HuH-7 (cell line): ENCODE measurements at places on chromosomes 5 and 9.

DNA sequence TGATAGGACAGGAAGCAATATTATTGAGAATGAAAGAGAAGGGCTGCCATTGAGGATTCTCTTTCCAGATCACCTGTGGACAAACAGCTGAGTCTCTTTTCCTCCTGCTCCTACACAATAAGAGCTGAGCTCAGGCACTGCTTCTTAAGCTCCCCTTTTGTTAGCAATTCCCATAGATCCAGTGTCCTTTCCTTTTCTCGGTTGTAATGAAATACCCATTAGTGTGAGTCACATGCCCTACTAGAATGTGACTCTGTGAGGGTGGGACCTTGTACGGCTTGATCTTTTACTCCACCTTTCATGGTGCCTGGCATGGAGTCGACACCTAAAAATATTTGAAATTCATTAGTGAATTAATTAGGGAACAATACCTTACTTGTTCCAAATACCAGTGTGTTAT, 269.2 kb downstream of the NR3C1 start:
- DNase-seq, result no peak

- no peak for DNase-seq
Observed at GRCh38 chr9:137299938-137300337, 2.1 kb downstream of the NRARP start.

GRCh38 chr5:2750758-2751464, 566 bp downstream of the IRX2 start:
- no peak for DNase-seq

- no peak for DNase-seq
Observed at GRCh38 chr5:56375011-56375410, 141.9 kb upstream of the ANKRD55 start.

DNA sequence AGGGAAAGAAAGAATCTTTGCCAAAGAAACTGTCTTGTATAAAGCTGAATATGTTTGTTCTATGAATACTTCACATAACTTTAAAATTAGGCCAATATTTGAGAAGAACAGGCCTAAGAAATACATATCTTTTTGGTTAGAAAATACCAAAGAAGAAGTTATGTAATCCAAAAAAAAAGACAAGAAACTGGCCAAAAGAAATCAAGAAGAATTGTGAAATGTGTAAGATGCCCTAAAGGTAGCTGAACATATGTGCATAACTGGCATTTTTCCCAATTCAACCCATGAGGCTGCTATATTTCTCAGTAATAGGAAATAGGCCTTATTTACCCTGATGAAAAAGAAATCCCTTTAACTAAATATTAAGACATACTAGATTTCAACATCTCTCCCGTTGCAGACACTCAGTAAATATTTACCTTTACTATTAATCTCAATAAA, 290.0 kb downstream of the CETN3 start:
- no peak for DNase-seq

DNA sequence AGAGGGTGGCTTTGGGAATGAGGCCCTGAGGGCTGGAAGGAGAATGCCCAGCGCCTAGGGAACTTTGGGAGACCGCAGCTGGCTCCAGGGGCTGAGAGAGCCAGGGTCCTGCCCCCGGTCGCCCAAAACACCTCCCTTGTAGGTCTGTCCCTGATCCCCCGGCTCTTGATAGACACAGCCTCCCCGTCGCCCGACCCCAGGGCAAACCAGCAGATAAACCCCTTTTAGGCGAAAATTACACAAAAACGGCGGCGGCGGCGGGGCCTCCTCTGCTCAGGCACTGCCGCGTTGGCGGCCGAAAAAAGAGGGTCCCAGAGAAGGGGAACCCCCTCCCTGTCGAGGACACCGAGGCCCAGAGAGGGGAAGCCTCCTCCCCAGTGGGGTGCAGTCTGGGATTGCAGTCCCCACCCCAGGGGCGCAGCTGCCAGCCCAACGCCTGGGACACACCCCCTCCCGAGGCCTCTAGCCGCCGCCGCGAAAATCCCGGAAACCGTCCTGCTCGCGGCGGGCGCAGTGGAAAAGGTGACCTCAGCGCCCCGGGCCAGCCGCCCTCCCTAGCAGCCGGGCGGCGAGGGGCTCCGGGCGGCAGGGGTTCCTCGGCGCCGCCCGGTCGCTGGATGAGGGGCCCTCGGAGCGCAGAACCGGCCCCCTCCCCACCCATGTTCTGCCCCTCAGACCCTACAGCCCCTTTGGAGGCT, 3.1 kb upstream of the BARX1 start:
- DNase-seq, result no peak

- DNase-seq, result no peak
Observed at GRCh38 chr9:111922324-111923013, 25.9 kb downstream of the UGCG start.

GRCh38 chr5:77231471-77232138, 21.1 kb downstream of the PDE8B start:
- no peak for DNase-seq

DNA sequence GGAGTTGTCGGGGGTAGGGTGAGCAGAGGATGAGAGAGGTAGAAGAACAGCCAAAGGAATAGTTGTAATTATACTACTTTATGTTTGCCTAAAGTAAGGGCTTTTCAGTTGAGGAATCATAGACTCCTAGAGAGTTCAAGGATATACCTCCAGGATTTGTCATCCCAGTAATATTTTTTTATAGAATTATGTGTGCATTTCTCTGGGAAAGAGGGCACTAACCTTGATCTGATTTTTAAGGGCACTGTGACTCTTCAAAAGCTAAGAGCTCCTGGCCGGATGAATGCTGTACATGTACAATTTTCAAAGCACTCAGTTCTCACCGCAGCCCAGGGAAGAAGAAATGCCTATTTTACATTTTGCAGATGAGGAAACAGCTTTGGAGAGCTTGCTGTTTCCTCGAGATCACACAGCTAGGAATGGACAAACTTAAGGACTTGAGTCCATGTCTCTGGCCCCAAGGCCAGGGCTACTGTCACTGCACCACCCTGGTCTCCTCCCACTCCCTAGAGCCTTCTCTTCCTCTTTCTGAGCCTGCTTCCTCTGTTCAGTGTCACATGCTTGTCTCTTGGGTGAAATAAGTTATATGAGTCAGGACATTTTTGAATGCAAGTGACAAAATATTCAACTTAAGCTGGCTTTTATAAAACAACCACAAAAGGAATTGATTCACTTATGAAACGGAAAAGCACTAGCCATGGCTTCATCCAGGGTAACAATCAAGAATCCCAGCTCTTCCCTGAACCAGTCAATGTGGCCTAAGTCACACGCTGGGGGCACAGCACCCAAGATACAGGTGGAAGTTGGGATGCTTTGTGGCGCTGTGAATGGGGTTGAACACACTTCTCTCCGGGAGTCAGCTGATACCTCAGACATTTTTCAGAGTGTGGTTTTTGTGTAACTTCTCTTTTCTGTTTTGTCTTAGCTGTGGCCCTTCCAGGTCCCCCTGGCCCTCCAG, 45.7 kb upstream of the TGFBR1 start:
- DNase-seq, result no peak

DNA sequence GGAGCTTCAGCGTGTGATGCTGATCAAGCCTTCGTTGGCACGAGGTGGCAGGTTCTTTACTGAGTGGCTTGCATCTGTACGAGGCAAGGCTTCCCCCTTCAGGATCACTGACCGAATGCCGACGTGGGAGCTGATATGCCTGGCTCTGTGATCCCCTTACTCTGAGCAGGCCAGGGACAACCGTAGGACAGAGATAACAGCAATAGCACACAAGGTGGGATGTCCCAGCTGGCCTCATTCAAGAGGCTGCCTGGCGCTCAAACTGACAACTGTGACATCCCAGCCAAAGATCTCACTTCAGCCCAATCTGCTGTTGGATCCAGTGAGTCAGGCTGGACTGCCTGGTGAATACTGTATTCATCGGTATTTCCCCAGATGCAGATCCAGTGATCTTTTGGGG, 199.4 kb upstream of the PANK3 start:
- no peak for DNase-seq

GRCh38 chr9:96217754-96218693, 84.0 kb downstream of the HSD17B3 start:
- peak; percentile 90 for DNase-seq

GRCh38 chr5:42109006-42109572, 184.0 kb downstream of the FBXO4 start:
- no peak for DNase-seq

DNA sequence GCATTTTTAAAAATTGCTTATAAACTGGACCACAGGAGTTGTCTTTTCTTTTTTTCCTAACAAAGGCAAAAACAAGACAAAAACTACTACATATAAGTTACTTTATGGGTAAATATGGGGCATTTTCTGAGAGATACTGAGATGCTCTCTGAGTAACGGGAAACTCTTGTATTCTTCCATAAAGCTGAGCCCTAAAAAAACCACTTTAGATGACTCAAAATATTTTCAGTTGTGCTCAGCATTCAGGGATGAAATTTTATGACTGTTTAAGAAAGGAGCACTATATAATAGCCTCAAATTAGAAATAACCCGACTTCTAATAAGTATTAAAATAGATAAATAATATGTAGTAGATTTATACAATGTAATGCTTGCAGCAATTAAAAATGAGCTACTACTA, 644.5 kb downstream of the KCTD16 start:
- no peak for DNase-seq

DNA sequence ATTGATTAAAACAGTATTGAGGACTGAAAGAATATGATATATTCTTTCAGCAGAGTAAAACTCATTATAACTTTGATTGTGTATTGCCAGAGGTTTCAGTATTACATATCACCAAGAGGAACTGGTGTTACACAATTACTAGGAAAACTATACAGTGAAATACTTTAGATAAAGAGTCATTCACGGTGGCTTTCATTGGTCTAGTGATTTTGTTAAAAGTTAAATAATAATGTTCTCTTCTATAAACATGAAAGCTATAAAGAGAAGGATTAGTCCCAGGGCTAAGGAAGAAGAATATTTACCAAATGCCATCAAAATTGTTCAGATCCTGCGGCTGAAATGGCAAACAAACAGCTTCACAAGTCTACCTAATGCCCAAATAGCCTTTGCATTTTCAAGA, 306.2 kb downstream of the SEMA5A start:
- no peak for DNase-seq

- no peak for DNase-seq
Observed at GRCh38 chr9:86168256-86168655, 68.9 kb upstream of the GOLM1 start.

- DNase-seq, result no peak
Observed at GRCh38 chr5:131857388-131857787, 60.6 kb upstream of the FNIP1 start.

DNA sequence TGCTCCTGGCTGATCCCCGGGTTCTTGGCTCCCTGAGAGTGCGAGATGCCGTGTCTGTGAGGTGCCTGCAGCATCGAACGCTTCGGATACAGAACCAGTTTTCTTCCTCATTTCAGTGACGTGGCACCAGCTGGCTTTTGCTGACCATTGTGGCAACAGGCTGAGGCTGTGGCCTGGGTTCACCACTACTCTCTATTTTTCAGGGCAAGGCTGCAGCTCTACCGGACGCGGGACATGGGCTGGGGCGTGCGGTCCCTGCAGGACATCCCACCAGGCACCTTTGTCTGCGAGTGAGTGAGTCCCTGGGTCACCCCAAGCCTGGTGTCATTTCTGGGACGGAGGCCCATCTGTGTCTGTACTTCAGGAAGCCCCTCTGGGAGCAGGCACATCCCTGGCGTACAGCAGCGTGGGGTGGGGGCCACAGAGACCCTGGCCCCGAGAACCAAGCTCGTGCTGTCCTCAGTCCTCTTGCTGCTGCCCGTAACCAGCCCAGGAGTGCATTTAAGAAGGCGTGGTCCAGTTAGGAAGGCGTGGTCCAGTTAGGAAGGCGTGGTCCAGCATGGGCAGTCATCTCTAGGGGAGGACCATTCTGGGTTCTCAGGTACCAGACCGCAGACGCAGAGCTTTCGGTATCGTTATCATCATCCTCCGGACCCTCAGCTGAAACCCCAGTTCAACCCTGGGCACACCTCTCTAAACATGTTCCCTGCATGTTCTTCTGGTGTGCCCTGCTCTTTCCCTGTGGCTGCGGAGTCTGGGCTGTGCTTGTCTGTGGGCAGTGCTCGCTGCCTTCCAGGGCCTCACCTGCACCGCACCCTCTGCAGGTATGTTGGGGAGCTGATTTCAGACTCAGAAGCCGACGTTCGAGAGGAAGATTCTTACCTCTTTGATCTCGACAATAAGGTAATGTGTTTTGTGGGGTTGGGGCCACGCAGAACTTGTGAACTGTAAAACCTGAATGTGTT, 60.1 kb upstream of the CACNA1B start:
- no peak for DNase-seq

DNA sequence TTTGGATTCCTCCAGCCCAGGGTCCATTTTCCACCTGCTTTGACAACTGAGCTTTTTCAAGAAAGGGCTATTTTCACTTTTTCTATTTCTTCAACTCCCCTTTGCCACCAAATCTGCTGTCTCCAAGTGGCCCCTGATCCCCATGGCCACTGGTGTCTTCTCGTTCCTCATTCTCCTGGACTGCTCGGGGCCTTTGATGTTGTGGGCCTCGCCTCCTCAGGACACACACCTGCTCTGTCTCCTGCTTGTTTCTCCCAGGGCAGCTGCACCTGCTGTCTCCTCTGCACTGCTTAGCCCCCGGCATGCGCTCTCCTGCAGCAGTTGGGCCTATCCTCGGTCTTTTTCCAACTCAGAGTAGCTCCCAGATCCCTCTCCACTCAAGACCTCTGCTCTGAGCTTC, 16.3 kb upstream of the NANS start:
- no peak for DNase-seq

DNA sequence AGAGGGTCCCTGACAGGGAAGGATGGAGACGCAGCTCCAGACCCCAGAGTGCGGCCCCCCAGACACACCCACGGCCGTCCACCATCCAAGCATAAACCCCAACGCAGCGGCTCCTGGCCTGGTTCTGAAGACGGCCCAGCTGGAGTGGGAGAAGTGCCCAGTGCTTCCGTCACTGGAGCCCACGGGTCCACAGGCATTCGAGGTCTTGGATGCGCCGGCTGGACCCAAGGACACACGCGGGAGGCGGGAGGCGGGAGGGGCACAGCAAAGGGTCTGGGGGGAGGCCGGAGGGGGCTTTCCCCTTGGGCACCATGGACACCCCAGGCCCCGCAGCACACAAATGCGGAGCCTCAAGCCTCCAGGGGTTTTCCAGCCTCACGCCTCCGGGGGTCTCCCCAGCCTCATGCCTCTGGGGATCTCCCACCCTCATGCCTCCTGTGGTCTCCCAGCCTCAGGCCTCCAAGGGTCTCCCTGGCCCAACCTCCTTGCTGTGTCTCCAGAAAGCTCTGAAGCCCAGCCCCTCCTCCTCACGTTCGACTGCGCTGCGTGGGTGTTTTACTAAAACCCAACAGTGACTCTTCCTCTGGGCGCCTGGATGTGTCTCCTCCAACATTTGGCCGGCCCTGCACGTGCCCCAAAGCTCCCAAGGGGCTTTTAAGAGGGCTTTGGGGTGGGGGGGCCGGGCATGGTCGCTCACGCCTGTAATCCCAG, 15.2 kb downstream of the EXD3 start:
- no peak for DNase-seq

GRCh38 chr9:81492710-81493447, 196.5 kb downstream of the TLE1 start:
- DNase-seq, result peak; percentile 55

DNA sequence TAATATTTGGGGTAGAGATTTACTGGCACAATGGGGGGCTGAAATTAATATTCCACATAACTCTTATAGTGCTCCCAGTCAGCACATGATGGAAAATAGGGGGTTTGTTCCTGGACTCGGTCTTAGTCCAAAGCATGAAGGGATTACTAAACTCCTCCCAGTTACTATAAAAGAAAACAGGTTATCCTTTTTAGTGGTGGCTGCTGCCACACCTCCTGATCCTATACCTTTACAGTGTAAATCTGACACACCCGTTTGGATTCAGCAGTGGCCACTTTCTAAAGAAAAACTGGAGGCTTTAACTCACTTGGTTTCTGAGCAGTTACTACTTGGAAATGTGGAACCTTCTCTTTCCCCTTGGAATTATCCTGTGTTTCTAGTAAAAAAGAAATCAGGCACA, 572.9 kb upstream of the PTGER4 start:
- DNase-seq, result no peak

GRCh38 chr5:71483355-71483754, 27.9 kb downstream of the BDP1 start:
- no peak for DNase-seq
